Brain pericyte (primary cell): ENCODE measurements at places on chromosomes 2 and 18.

DNA sequence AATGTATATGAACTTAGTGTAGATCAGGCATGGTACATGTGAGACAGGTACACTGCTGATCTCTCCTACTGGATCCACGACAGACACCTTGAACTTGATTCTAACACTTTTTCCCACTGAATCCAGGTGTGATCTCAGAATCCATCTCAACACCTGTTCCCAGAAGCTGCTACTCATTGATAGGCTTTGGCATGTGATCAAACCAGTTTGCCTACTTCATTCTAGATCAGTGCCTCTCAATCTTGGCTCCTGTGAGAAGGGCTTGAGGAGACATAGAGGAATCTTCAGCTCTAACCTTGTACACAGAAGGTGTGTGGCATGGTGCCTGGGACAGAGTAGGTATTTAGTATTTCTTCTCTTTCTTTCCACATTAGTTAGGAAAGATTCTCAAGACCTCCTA, 212.3 kb upstream of the ATP5MC3 start:
- no peak for DNase-seq

DNA sequence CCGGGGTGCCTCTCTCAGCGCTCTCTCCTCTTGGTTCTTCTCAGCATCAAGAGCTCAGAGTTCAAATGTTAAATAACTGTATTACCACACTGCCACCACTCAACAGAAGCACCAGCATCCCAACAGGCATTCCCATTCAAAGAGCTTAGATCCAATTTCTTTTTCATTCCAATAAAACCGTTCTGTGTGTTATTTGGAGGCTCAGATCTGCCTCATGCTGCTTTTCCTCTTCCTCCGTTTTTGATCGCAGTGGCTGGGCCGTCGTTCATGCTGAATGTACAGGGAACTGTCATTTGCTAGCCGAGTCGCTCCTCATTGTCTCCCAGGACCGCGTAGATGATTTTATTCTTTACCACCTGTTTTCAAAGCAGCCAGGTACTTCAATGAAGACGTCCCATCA, 798.9 kb upstream of the SALL3 start:
- DNase-seq = no peak

- no peak for DNase-seq
These were observed 407.0 kb upstream of the CDH19 start for GRCh38 chr18:67010919-67011318.

- DNase-seq = no peak
These were observed 73.3 kb upstream of the CABLES1 start for GRCh38 chr18:23062011-23062410.

DNA sequence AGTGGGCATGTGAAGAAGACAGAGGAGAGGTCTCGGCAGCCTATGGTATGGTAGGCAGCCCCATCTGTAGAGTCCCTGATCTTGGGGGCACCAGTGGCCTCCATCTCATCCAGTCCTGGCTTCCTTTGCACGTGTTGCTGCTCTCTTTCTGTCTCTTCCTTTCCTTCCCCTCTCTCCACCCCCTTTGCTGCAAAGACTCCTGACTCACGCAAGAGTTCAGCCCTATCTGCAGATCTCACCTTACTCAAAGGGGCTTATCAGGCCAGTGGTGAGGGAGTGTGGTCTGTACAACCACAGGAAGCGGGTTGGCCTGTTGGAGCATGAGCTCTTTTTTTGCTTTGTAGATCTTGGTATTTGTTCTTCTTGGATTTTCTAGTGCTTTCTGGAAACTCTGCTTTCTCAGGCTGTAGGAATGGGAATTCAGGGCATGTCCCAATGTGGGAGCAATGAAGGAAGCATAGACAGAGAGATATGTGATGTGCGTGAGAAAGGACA, 14.6 kb upstream of the NT5DC4 start:
- DNase-seq = no peak

- DNase-seq = no peak
These were observed 151.0 kb downstream of the TMEM17 start for GRCh38 chr2:62354771-62355561.

- no peak for DNase-seq
These were observed 566 bp upstream of the CMPK2 start for GRCh38 chr2:6866275-6866671.
